ENCODE measurements at places on chromosomes 6 and 20.

DNA sequence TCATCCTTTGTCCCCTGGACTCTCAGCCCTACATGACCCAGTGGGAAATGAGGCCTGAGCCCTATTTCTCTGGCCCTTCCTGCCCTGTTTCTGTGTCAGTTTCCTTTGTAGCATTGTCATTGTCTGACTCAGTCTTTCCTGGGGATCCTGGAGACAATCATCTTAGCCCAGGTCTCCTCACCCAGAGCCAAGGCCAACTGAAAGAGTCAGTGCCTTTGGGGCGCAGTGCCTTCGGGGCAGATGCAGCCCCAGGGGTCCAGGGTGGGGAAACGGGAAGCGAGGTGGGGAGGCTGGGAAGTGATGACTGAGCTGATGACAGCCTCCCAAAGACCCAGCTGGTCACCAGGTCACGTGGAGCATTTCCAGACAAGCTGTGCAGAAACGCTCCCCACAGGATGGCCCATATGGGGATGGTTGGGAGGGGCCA is 93.3 kb upstream of the SULF2 start:
- no peak for DNase-seq

GRCh38 chr20:36483919-36484808 is 57.2 kb upstream of the MYL9 start:
- no peak for DNase-seq

DNA sequence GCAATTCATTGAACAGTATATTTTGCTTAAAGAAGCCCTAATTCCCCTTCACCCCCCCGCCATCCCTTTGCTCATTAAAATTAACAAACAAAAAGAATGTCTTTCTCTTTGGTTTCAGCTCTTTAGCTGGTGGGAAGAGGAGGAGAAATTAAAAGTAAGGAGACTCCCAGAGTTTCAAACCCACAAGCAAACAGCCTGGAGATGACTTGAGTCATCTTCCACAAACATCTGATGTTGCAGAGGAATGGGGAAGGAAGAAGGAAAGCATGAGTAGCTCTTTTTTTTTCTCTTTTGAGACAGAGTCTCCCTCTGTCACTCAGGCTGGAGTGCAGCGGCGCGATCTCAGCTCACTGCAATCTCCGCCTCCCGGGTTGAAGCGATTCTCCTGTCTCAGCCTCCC is 189.6 kb downstream of the ADAT2 start:
- no peak for DNase-seq

DNA sequence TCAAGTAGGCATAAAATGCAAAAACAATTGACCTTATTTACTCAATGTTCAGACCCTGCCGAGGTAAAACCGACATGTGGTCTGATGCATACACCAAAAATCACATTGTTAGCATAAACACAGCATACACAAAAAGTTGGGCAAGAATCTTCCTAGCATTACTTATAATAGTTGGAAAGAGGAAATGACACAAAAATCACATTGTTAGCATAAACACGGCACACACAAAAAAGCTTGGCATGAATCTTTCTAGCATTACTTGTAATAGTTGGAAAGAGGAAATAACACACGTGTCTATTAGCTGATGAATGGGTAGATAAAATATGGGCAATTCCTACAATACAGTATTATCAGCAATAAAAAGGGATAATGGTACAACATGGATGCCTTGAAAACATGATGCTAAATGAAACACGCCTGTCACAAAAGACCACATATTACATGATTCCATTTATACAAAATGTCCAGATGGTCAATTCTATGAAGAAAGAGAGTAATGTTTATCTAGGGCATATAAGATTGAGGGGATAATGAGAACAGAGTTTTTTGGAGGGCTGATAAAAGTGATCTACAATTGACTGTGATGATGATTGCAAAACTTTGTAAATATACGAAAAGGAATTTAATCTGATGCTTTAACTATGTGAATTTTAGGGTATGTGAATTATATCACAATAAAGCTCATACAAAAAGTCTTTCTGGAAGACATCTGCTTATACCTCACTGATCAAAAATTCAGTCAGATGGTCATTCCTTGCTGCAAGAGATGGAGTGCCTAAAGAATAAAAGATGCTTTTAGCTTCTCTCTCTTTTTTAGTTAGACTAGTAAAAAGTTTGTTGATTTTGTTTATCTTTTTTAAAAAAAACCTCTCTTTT is 1019.5 kb upstream of the CITED2 start:
- DNase-seq, result no peak

DNA sequence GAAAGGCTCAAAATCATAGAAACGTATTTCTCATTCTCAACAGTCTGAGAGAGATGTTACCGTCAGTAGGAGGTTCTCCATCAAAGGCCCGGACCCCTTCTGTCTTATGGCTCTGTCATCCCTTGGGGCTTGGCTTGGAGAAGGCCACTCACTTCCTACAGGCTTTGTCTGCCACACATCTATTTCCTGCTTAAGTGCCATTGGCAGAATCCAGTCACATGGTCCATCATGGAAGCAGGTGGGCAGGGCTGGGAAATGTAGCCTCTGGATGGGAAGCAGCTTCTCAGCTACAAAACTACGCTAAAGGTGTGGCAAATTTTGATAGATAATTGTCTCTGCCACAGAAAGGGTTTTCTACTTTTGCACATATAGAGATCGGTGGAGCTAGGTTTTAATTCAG is 12.6 kb upstream of the ZFP64 start:
- no peak for DNase-seq

DNA sequence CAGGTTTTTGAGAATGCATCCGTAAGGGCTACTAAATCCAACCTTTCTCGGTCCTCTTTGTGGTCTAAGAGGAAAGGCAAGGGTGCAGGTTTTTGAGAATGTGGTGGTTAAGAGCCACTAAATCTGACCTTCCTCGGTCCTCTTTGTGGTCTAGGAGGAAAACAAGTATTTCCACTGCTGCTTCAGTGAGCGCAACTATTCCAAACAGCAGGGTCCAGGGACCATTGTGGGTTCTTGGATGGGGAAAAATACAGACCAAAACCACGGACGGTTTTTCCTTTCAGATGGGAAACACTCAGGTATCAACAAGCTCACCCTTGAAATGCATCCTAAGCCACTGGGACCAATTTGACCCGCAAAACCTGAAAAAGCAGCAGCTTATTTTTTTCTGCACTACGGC is 21.9 kb downstream of the BTBD9 start:
- DNase-seq, result no peak

DNA sequence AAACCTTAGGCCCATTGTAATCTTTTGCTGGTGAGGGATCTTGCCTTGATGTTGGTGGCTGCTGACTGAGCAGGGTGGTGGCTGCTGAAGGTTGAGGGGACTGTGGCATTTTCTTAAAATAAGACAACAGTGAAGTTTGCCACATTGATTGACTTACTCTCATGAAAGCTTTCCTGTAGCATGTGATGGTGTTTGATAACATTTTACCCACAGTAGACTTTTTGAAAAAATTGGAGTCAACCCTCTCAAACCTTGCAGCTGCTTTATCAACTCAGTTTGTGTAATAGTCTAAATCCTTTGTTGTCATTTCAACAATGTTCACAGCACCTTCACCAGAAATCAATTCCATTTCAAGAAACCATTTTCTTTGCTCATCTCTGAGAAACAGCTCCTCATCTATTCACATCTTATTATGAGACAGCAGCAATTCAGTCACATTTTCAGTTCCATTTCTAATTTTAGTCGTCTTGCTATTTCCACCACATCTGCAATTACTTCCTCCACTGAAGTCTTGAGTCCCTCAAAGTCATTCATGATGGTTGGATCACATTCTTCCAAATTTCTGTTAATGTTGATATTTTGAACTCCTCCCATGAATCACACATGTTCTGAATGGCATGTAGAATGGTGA is 37.2 kb downstream of the CST9L start:
- no peak for DNase-seq

GRCh38 chr6:113347436-113347835 is 509.7 kb upstream of the MARCKS start:
- no peak for DNase-seq

GRCh38 chr6:29439006-29439405 is at the start of gene OR10C1:
Gene OR10C1, plus strand, starts transcription at chr6:29439306. Its CDS starts 710 bp downstream, at chr6:29440016.
- DNase-seq, result no peak

DNA sequence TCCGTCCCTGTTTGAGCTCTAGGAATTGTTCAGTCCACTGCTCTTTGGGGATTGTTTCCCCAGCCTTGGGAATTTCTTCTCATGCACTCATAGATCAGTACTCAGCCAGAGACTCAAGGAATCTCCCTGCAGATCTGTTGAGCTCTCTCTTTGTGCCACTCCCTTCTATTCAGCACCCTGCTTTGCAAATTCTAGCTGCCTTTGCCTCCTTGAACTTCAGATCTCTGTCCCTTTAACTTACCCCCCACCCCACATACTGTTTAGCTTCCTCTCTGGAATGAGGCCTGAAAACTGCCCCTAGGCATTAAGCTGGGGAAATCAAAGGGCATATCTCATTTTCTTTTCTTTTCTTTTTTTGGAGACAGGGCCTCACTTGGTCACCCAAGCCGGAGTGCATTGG is 30.5 kb downstream of the QRSL1 start:
- no peak for DNase-seq

DNA sequence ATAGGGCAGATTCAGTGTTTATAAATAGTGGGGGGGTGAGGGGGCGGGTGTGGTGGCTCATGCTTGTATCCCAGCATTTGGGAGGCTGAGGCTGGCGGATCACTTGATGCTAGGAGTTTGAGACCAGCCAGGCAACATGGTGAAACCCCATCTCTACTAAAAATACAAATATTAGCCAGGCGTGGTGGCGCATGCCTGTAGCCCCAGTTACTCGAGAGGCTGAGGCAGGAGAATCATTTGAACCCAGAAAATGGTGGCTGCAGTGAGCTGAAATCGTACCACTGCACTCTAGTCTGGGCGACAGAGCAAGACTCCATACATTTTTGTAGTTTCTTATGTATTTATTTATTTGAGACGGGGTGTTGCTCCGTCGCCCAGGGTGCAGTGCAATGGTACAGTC is 109.0 kb upstream of the ZNF217 start:
- no peak for DNase-seq

GRCh38 chr6:25578538-25578937 is 73.5 kb upstream of the SCGN start:
- no peak for DNase-seq

- no peak for DNase-seq
Measured at GRCh38 chr20:20393207-20394120, 25.6 kb downstream of the INSM1 start.

DNA sequence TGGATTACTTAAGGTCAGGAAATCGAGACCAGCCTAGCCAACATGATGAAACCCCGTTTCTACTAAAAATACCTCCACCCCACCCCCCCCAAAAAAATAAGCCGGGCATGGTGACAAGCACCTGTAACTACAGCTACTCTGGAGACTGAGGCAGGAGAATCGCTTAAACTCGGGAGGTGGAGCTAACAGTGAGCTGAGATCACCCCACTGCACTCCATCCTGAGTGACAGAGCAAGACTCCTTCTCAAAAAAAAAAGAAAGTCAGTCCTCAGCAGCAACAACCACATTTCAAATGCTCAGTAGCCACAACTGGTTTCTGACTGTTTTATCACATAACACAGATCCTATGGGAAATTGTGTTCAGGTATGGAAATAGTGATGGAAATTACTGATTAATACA is 135.3 kb downstream of the HFE start:
- DNase-seq, result no peak

DNA sequence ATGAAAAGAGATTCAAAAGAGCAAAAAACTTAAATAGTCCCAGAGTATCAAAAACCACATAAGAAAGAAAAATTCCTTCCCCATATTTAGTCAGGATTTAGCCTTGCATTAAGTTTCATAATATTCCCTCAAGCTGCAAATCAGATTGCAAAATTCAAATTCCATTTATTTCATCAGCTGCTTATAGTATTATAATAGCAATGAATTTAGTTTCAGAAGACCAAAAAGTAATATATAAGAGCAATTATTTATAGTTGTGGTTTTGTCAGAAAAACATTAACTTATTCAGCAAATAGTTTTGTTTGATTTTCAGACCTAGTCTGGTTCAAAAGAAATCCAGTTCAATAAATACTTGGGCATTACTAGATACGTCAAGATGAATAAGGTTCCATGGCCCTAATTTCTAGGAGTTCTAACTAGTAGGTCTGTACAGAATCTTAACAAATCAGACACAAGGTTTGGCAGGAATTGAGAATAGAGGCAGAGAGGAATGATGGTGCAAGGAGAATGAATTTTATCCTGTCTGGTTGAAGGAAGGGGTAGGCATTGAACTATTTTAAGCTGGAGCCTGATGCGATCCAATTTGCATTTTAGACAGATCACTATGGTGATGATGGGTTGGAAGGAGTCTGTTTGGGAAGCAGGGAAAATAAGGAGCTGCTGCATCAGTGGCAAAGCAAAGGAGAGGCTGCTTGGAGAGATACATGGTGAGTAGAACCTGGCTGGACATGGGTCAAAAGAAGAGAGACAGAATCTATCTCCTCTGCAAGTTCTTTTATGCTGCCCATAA is 163.9 kb upstream of the STXBP5 start:
- DNase-seq, result no peak

DNA sequence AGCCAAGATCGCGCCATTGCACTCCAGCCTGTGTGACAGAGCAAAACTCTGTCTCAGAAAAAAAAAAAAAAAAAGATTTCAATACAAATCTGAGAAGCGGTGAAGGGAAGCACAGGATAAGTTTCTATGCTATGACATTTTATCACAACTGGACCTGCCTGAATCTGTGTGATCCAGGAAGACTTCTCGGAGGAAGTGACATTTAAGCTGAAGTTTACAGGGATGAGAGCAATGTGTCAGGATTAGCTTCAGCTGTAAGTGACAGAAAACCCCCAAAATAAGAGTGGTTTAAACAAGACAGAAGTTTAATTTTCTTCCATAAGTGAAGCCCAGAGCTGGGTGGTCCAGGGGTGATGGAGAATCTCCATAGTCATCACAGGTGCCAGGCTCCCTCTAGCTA is 33.4 kb upstream of the MRPS18A start:
- no peak for DNase-seq

DNA sequence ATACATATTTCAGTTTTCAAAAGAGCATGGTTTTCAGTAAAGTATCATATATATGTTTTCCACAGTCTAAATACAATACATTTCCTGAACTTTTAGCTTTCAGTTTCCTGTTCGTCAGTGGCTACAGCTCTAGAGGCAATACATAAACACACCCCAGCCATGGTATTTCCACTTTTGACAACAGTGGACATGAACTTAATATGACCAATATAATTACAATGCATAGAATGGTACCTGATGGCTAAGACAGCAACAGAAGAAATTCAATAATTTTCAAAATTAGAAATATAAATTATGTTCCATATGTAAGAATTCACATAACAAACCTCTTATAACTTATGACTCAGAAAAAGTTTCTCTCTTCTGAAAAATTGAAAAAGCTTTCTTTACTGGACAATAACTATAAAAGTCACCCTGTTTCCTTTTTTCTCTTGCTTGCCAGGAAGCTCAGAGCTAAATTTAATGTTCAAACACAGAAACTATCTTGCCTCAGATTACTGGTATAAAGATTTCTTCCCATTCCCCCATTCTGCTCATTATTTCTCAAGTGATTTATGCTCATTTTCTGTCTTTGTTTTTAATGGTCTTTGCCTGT is 19.2 kb downstream of the FKBP5 start:
- DNase-seq, result no peak

DNA sequence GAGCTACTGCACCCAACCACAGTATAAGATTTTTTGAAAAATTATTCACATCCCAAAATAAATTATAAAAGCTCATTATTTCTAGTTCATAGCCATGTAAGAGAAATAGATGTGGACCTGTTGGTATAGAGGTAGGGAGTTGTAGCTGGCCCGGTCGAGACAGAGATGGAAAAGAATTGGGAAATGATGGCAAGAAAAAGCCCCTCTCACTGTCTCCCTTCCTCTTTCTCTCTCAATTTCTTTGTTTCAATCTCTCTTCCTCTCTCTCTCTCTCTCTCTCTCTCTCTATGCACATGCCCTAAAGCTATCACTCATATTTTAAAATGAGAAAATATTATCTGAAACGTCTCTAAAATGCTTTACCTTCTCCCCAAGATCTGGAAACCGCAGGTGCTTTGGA is 80.7 kb upstream of the CD83 start:
- DNase-seq, result no peak
